Gastroesophageal sphincter (tissue), 4 donors: ENCODE measurements at places on chromosomes 5 and 9.

GRCh38 chr9:126293522-126293889, 33.1 kb upstream of the MVB12B start:
- ATAC-seq, result no peak

DNA sequence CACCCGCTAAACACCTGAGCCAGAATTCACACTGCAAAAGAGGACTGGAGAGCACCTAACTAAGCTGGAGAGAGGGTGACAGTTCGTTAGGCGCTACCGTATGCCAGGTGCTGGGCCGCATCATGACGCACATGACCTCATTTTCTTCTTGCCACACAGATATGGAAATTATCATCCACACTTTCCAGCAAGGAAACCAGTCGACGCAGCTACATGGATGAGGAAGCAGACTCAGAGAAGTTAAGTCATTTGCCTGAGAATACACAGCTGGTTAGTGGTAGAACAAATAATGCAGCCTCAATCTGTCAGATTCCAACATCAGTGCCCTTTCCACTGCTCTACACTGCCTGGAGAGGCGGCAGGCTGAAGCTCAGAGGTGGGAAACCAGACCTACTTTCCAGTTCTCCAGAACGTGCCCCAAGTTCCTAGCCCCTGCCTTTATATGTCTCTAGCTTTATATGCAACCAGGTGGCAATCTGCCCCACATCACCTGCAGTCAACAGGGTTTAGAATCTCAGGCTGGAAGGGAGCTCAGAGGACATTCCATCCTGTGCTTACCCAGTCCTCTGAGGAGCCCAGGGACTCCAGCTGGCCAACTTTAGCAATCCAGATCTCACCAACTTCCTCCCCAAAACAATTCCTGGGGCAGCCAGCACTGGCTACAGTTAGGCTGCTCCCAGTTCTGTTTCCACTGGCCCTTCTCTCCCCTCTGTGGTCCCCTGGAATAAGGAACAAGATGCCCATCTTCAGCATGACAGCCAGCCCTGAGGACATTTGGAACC, 8.8 kb downstream of the TNIP1 start:
- ATAC-seq, result peak; percentile 42

- ATAC-seq, result no peak
Measured at GRCh38 chr9:2050236-2050635, 35.1 kb downstream of the SMARCA2 start.

GRCh38 chr9:133461975-133462374, 2.2 kb downstream of the CACFD1 start:
- ATAC-seq, result no peak

- ATAC-seq, result no peak
Measured at GRCh38 chr5:6850106-6850432, 136.8 kb downstream of the TENT4A start.

DNA sequence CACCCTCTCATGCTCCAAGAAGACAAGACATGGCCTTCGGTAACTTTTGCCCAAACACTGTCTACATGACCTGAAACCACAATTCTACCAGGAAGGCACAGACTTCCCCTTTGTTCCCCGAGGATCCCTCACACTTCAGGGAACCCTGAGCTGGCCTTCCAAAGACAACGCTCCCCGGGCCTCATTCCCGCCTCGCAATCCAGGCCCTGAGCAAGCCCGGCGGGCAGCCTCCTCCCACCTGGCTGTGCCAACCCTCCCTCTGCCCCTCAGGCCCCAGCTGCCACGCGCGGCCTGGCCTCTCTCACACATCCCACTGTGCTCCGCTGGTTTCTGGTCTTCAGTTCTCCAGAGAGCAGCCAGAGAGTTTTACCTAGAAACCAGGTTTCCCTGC, 7.3 kb downstream of the QSOX2 start:
- no peak for ATAC-seq

DNA sequence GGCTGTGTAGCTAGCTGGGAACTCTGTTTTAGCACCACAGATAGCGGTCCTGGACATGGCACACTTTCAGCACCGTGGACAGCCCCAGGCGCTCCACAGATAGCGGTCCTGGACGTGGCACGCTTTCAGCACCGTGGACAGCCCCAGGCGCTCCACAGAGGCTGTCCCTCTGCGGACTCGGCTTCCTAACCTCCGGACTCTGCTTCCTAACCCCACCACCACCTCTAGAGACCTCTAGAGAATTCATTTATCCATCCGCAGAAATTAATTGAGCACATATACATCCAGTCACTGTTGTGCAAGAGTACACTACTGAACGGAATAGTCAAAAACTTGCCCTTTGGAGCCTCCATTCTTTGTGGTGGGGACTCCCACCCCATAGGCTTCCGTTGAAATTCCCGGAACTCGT, 27.4 kb downstream of the UNC5A start:
- ATAC-seq, result peak; percentile 88

GRCh38 chr5:91296674-91297143, 86.4 kb downstream of the ARRDC3 start:
- peak; percentile 91 for ATAC-seq

DNA sequence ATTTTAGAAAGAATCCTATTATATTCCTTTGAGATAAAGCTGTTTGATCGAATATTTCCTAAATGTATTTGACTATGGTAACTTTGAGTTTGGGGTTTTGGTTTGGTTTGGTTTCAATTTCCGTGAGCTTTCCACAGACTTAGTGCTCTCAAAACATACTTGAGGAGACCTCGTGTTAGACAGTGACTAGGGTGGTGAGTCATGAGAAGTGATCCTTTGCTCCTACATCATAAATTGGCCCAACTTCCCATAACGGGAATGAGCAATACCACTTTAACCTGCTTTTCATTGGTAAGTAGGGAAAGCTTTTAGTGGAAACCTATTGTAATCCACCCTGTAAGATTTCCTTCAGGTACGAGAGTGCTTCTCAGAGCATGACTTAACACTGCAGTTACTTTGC, 3.8 kb upstream of the RASEF start:
- no peak for ATAC-seq

DNA sequence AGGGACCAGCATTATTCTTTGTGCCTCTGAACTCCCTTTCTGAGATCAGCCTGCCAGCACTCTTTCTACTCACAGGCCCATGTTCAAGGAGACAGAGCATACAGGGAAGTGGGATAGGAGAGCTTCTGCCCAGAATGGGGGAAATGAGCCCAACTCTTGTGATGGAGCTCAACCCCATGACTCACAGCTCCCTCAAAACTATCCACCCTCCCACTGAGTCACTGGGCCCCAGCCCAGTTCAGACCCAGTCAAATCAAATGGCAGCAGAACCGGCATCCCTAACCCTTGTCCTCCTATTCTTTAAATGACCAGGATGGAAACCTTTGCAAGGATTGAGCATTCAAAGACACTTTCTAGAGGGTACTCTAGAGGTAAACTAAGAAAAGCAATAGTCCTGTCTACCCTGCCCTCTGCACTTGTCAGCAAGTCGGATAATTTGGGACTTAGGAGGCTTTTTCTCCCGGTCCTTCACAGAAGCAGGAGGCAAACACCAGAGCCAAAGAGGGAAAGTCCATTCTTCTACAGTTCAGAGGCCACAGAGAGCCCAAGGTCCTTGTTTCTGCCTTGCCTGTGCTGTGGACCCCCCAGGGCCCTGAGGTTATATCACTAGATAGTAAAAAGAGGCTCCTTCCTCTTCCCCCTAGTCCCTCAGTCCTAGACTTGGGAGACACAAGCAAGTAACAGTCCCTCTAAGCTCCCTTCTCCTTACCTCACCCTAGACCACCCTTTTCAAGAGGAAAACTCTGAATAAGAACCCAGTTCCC, 3.2 kb downstream of the ATOSB start:
- ATAC-seq, result no peak

GRCh38 chr9:137978262-137978714, 100.7 kb downstream of the CACNA1B start:
- ATAC-seq, result no peak

DNA sequence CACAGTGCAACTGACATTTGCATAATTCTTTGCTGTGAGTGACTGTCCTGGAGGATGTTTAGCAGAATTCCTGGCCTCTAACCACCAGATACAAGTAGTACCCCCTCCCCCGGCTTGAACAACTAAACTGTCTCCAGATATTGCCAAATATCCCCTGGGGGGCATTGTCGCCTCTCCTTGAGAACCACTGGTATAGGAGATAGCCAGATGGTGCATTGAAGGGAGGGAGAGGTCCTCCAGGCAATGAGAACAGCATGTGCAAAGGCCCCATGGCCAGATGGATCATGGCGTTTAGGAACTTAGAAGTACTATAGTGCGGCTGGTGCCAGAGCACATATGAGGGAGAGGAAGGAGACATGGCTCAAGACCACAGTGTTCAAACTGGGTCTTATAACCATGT, 18.9 kb upstream of the ORM1 start:
- ATAC-seq, result no peak

DNA sequence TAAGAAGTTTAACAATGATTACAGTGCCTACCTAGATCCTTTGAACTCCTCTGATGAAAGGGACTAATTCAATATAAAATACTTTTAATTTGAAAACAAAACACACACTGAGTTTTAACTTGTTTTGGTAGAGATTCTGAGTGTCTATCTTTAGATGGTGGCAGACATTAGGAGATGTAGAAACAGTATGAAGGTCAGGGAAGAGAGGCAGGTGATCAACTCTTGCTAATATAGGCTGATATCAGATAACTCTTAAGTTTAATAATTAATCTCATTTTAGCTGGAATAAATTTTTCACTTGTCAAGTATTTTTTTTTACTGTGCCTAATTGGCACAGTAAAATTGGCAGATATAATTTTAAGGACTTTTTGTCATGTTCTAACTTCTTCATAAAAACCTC, 30.8 kb downstream of the POC5 start:
- ATAC-seq, result no peak

GRCh38 chr5:29240379-29240778, 1953.1 kb upstream of the CDH6 start:
- no peak for ATAC-seq

DNA sequence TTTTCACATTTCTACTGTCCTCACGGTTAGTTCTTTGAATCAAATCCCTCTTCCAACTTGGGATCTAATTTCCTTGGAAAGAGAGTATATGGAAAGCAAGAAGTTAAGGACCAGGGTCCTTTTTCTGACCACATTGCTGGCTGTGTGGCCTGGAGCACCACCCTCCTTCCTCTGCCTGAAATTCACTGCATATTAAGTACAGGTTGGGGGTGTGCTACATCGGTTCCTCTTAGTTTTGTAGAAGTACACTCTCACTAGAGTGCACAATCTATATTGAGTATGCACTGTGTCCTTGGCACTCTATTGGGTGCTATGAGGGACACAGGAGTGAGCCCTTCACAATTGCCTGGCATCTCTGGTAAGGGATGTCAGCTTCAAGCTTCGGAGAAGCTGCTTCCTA, 53.8 kb upstream of the KLF9 start:
- no peak for ATAC-seq

DNA sequence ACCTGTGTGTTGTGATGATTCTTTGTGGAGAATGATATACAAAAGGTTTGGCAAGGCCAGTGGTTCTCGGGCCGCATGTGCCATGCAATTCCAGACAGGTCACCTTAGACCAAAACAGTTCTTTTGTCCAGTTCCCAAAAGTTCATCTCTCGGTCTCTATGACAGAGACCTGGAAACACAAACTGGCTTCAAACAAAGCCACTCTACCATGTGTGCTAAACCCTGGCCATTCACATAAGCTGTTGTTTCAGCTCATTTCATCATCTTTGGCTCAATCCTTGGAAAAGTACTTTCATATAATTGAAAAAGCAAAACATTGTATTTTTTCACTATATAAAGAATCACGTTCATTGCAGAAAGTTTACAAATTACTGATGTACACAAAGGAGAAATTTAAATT, 210.5 kb upstream of the SEMA6A start:
- peak; percentile 25 for ATAC-seq

GRCh38 chr5:61370506-61370905, 38.4 kb downstream of the ZSWIM6 start:
- no peak for ATAC-seq

GRCh38 chr9:127119320-127119709, 3.1 kb downstream of the ANGPTL2 start:
- no peak for ATAC-seq

DNA sequence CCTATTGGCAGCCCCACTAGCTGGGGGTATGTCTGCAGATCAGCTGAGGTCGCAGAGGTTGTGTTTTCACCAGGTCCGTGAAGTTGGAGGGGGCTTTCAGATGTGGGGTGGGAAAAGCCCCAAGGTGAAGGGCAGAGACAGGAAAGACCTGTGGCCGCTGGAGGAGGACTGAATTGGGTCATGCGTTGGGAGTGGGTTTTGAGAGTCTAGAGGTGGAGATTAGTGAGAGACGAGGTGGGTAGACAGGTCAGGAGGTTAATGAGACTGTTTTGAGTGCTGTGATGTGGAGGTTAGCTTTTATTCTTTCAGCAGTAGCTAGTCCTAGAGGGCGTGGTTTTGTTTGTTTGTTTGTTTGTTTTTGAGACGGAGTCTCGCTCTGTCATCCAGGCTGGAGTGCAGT, 10.3 kb downstream of the SNX30 start:
- no peak for ATAC-seq

- no peak for ATAC-seq
Measured at GRCh38 chr5:148833122-148833521, 6.7 kb downstream of the ADRB2 start.

DNA sequence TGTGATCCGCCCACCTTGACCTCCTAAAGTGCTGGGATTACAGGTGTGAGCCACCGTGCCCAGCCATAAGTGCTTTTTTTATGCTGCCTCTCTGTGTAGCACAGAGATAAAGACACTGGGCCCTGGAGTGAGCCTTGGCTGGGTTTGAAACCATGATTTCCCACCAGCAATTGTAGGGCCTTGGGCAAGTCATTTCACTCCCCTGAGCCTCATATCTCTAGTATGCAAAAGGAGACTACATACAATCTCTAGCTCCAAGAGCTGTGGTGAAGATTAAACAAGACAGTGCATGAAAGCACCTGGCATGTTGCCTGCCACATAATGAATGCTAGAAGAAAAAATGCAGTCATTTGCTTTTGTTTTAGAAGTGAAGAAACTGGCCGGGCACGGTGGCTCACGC, 3.9 kb downstream of the FABP6 start:
- no peak for ATAC-seq

GRCh38 chr5:142716963-142717362, 31.1 kb upstream of the FGF1 start:
- ATAC-seq, result no peak

DNA sequence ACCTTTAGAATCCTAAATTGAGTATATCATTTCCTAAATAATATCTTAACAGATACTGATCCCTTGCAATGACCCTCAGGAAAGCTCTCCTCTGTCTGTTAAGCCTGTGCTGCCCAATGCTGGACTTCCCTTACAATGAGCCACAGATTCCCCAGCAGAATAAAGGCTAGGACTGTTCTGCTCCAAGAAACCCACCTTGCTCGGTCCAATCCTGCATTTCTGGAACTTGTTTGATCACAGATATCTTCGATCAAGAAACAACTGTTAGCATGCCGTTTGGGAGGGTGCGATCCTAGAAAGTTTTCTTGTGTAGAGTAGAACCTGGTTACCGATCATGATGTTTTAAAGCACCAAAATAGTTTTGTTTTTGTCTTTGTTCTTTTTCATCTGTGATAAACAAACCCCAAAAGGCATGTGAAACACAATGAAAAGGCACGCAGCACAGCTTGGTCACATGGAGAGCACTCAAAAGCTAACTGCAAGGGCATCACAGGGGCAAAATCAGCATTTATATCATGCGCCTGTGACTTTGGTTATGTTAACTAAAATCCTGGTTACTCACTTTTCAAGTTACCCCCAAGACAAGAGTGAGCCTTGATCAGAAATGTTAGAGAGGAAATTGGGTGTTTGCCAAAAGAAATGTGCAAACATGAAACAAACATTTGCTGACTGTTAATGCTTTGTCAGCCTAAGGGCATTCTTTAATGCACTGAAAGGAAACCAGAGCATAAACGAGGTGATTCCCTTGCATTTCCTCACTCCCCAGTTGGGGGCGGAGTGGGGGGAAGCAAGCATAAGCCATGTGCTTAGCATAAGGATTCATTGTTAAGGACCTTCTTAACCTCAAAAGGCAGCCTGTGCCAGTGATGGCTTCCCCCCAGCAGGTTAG, 61.9 kb upstream of the ADAMTS16 start:
- ATAC-seq, result no peak
